ENCODE measurements at places on chromosomes 3 and 15.

DNA sequence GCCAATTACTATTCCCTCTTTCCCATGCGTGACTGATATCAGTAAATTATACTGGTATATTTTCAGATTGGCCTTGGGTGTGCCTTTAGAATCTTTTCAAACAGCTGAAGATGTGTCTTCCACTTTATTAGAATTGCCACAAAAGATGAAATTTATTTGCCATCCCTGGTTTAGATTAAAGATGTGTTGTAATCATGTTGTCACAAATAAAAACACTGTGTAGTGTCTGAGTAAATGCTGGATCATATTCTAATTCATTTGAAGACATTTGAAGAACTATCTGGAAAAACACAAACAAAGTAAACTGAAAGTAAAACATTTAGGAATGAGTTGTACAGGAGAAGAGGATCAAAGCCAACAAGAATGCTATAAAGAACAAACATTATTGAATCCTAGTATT lies 339.7 kb upstream of the COL8A1 start:
- DNase-seq: no peak

GRCh38 chr15:64125978-64126377 lies 25.6 kb upstream of the SNX22 start:
- DNase-seq: no peak

GRCh38 chr3:63048367-63049326 lies 173.4 kb upstream of the CADPS start:
- DNase-seq: no peak

GRCh38 chr3:129651435-129652202 lies 45.1 kb upstream of the PLXND1 start:
- DNase-seq: peak; percentile 27

GRCh38 chr15:60735559-60736047 lies 256.7 kb upstream of the ICE2 start:
- no peak for DNase-seq

GRCh38 chr15:70050441-70050840 lies 47.3 kb downstream of the TLE3 start:
- no peak for DNase-seq

DNA sequence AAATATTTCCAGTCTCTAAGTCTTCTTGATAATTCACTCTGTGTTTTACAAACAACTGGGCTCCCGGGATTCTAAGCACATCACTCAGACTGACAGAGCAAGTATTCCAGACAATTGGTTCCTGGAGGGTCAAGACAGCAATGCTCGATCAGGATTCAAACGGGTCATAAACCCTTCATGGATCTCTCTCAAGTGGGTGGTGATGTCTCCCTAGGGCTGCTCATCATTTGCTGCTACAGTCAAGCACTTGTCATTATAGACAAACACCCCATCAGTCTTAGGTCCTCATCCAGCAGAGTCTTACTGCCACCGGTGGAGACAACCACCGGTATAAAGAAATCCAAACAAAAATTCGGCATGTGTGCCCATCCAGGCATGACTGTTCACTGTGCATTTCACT lies 921.1 kb downstream of the FHIT start:
- no peak for DNase-seq

DNA sequence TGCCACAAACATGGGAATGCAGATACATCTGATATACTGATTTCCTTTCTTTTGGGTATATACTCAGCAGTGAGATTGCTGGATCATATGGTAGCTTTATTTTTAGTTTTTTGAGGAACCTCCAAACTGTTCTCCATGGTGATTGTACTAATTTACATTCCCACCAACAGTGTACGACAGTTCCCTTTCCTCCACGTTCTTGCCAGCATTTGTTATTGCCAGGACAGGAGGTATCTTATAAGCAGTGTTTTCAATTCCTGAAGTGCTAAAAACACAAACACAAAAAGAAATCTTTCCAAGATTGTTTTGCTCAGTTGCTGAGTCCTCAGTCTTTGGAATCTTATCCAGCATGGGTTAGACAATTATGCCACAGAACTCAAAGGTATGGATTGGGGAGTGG lies 13.5 kb downstream of the GTF2E1 start:
- no peak for DNase-seq

GRCh38 chr15:77503240-77503639 lies 82.6 kb downstream of the HMG20A start:
- DNase-seq: peak; percentile 45

GRCh38 chr3:158802409-158803268 lies 785 bp downstream of the MFSD1 start:
- DNase-seq: peak; percentile 51

DNA sequence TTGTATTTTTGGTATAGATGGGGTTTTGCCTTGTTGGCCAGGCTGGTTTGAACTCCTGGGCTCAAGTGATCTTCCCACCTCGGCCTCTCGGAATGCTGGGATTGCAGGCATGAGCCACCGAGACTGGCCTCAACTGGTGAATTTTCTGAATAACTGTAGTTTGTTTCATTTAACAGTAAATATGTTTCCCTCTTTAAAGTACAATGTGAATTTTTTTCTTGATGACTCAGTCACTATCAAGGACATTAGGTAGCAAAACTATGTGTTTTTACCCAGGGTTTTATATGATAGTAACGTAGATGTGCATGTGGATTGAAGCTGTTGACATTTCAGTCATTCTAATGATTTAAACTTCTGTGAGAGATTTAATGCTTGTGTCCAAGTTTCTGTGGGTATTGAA lies 40.2 kb upstream of the MAPKBP1 start:
- DNase-seq: peak; percentile 49

DNA sequence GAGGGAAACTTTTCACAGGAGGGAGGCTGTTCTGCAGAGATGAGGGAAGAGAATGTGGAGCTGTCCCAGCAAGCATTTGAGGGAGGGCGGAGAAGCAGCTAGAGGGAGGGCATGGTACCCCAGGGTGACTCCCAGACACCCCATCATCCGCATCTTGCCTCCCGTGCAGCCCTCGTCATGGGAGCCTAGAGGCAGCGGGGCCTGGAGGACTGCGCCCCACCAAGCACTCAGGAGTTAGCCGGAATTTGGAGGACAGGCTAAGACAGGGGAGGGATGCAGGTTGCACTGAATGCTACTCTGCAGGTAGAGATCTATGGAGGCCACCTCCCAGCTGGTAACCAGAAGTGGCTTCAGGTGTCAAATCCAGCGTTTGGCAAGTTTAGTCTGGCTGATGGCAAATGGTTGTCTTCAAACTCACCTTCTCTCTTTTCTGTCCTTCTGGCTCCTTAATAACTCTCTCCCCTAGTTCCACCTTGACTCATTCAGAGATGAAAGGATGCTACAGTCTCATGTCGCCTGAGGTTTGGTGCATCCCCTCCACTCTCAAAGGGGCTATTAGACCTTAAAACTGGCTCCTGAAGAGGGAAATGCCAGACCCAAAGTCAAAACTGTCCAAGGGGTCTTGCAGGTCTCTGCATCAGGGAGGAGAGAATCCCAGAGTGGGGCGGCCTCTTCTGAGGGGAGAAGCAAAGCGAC lies 155.9 kb upstream of the TLE3 start:
- DNase-seq: no peak

All from trophoblast cell (in vitro differentiated cells and primary cell).